ENCODE measurements at places on chromosomes 6 and 20. TPM values are rescaled to one million over a fixed set of nuclear protein-coding genes. Genes with fewer than 3 reads are reported as not detected.

Gene SLC17A9
- total RNA-seq, result 11.6 TPM

GRCh38 chr20:4260102-4260501 lies 244.7 kb upstream of the RNF24 start:
- no peak for DNase-seq

DNA sequence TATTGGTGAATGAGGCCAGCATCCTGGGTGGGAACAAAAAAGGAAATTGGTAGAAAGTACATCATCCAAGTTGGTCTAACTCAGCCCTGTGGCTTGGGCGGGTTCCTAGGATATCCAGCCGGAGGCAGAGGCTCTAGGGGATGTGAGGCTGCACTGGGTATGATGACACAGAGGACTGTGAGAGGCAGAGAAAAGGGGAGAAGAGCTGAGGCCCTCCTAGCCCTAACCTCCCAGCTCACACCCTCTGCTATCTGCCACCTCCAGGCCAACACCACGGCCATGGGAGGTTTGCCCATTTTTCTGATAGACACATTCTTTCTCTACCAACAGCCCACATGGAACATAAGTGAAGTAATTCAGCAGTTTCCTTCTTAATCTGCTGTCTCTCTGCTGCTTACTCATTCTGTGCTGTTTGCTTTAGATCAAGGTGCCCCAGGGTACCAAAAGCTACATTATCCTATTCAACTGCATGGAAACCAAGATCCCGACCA lies 284.4 kb downstream of the ESR1 start:
- DNase-seq, result no peak

DNA sequence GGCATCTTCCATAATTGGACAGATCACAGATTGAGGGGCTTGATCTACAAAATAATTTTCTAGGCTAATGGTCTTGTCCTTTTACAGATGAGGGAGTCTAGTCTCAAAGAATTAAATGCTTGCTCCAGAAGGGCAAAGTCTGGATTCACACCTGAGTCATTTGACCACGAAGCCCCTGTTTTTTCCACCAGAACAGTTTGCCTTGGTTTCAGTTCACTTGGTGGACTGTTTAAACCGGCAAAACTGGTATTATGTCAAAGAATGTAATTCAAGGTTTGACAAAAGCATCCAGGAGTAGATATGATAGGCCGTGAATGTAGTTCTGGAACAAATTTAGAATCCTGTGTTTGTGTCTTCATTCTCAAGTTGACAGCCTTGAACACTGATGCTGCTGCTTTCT lies 3.3 kb downstream of the MYO6 start:
- no peak for DNase-seq

GRCh38 chr6:31216208-31216898 lies 45.9 kb upstream of the POU5F1 start:
- DNase-seq, result no peak

- DNase-seq, result no peak
Measured at GRCh38 chr6:155247618-155248007, 16.2 kb upstream of the CLDN20 start.

Data from activated CD4-positive, alpha-beta T cell treated with anti-CD3 and anti-CD28 coated beads, Interleukin-2, amount 10 ng/mL, durations not matched to agents 7 days and 5 days (primary cell).